ENCODE measurements at places on chromosomes 2 and 18.

- DNase-seq = no peak
Measured at GRCh38 chr2:231910771-231911170, 15.4 kb downstream of the NPPC start.

DNA sequence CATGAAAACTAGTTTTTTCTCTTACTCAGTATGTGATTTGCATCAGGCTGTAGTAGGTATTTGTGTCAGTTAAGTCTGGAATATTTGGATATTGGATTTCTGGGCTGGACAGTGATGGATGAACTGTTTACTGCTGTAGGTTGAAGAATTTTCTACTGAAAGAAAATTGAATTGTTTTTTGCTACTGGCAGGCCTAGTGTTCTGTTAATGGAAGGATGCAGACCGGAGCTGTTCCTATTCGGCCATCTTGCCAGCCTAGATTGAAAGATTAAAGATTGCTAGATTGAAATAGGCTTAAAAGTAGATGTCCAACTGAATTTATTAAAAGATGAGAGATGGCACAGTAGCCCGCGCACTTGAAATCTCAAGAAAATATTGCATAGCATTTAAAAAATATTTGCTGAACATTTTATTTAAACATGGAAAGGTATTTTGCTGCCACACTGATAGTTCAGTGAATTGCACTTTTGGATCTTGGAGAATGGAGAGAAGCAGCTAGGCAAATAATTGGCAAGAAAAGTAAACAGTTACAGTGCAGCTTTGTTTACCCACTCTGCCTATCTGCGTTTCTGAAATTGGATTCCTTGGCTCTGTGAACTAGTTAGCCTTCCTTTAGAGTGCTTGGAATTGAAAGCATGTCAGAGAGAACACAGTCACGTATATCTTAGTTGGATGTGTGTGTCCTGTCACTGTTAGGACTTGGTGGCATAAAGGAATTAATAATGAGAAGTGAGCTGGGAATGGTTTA is 54.1 kb downstream of the EPB41L5 start:
- DNase-seq = no peak

DNA sequence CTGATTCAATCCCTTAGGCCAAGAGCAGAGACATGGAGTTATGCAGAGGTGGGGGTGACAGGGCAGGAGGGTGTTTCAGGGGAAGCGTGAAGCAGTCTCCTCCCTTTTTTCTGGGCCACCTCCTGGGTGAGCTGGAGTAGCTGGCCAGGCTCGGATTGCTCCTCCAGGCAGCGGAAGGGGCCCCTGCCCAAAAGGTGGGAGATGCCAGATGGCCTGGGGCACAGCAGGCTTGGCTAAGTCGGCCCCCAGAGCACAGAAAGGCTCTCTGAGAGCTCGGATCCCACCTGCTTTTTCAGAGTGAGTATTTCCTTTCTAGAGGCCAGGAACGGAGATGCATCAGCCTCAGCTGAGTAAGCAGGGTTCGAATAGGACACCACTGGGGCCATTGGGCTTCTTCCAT is 196.9 kb downstream of the ANKRD30B start:
- no peak for DNase-seq

GRCh38 chr18:35942661-35943060 is 29.8 kb upstream of the RMP24 start:
- no peak for DNase-seq

DNA sequence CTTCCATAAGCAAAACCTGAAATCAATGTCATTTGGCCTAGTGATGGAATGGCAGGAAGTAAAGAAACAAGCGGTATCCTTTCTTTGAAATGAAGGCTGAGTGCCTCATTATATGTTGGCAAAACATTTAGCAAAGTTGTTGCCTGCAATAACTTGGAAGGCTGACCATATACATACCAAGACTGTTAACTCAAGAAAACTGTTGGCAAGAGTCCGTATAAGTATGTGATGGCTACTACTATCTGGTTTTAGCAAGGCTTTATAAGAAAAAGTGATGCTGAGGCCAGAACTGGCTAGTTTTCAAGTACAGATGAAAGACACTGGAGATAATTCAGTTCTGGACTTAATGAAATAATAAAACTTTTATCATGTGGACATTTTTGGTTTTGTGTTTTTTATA is 356.2 kb downstream of the ZNF521 start:
- DNase-seq = no peak

DNA sequence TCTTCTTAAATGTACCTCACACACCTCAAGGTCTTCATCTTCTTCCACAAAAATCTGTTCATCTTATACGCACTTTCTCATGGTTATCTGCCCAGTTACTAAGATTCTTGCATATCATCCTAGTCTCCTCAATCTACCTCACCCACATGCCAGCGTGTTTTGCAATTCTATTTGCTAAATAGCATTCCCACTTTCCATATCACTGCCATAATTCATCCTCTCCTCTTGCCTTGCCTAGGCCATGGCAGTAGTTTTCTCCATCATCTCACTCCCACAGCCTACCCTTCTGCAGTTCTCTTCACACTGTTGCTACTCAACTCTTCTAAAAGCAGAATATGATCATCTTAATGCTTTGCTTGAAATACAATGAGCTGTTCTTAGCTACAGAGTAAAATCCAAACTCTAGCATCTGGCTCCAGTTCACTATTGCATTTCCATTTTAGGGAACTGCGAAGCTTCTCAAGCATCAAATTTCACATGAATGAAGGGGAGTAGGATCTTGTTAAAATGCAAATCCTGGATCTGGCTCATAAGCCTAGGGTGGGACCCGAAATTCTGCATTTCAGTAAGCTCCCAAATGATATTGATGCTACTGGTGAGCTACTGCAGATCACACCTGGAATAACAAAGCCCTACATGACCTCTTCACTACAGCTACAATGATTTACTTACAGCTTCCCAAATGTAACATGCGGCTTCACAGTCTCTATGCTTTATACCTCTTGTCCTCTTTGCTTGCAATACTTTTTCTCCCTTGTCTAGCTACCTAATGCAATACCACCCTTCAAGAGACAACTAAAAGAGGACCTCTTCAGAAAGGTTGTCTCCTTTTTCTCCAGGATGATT is 293.9 kb downstream of the SATB2 start:
- no peak for DNase-seq

DNA sequence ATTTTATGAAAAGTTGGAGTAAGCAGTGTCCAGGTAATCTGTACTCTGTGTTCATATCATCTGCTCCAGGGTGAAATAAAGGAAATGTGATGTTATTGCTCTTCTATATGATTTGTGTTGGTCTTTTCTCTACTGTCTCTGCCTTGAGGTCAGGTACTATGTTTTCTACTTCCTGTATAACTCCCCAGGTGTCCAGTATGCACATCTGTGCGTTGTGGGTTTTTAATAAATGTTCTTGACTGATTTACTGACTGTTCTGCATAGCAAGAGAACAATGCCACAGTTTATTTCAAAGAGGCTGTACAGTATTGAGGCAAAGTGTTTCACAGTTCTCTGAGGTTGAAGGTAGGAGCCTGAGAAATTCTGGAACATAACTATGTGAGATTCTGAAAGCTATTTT is 89.7 kb downstream of the BABAM2 start:
- DNase-seq = no peak

DNA sequence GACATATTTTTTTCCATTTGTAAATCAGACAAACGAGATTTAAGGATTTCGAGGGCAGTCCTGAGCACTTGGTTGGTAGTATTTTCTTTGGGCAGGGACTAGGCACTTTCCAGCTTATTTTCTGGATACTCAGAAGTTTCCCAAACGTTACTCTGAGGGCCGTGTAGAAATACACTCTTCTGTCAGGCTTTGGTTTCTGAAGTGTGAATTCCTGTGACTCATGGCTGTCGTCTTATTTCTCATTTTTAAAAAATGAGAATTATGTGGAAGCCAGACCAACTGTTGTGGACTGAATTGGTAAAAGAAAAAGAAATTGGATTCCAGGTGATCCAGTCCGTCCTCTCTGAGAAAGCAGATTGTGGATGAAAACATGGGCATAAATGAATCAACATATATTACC is 658.6 kb upstream of the FANCL start:
- no peak for DNase-seq

GRCh38 chr2:204177977-204178522 is 241.5 kb downstream of the ICOS start:
- no peak for DNase-seq

DNA sequence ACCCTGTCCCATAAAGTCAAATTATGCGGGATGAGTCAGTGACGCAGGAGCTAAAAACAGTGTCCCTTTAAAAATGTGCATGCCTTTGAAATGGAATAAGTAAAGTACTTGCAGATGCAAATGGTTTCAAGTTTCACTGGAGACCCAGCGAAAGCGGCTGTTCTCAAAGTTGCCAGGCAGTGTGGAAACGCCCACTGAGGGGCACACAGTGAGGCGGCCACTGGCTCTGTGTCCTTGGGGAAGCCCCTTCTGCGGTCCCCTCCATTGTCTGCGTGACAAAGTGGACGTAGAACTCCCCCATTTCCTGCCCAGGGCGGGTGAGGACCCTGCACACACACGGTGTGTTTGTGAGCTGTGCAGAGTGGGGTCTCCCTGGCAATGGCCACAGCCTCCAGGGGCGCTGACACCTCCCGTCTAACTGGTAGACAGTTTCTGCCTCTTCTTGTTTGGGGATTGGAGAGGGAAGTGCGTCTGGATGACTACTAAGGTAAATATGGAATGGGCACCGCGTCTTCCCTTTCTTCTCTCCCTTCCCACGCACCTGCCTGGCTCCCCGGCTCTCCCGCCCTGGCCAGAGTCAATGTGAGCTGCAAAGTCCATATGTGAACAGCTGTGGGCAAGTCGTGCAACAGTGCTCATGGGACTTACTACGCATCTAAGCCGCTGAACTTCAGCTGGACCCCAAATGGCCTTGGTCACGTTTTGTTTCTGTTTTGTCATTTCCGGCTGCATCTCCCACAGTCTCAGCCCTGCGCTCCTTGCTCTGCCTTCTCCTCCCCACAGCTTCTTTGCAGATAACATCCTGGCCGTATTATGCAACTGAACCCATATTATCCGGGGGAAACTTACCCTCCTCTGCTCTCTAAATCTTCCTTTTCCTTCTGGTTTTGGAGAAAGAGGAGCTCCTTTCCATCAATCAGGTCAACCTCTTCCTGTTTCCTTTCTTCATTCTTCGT is 33.7 kb upstream of the ZNF516 start:
- DNase-seq = no peak

DNA sequence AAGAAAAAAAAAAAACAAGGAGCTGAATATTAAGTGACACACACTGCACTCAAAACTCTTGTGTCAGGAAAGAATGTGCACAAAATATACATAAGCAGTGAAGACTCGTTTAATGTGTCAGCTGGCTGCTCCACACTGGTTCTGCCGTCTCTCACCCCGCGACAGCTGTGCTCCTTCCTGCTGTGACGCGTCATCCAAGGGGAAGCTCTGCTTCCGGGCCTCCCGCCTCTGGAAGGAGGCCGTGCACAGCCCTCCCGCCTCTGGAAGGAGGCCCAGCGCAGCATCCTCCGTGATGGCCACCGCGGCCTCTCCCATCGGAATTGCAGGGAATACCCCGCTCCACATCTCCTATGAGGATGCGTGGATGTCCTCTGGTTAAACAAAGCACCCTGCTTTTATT is 151.0 kb downstream of the HDAC4 start:
- DNase-seq = no peak

DNA sequence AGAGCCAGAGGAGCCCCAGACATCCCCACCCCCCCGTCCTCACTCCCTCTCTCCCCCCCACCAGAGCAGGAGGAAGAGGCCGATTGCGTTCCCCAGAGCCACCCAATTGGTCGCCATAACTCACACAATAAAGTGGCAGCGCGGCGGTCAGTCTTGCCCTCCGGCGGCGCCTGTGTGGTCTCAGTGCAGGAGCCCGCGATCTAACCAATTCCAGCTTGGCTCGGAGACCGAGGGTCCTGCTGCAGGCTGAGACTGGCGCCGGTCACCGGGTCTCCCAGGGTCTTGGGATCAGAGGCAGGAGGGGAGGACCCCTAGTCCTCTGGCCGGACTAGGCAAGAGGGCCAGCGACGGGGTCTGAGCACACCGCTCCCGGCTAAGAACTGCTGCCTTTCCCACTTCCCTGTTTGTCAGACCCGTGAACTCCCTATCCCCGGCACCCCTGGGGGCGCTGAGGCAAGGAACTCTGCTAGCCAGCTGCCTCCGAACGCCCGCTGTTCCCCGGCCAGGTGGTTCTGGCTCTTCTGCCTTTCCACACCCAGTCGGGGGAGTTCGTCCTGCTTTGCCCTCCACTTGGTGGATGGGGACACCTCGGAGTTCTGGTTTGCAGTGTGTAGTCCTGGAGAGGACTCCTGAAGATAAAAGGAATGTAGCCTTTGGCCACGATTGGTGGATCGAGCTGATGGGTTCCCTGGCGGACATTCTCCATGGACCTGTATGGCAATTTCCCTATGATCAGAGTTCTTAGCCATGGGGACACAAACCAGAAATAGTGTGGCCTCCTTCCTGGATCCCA is 1.0 kb upstream of the HOXD12 start:
- no peak for DNase-seq

GRCh38 chr2:213279116-213279620 is 5.1 kb upstream of the SPAG16 start:
- DNase-seq = no peak

- no peak for DNase-seq
Measured at GRCh38 chr18:25979369-25980040, 110.9 kb downstream of the SS18 start.

GRCh38 chr2:43276962-43277391 is 50.6 kb upstream of the ZFP36L2 start:
- DNase-seq = no peak

DNA sequence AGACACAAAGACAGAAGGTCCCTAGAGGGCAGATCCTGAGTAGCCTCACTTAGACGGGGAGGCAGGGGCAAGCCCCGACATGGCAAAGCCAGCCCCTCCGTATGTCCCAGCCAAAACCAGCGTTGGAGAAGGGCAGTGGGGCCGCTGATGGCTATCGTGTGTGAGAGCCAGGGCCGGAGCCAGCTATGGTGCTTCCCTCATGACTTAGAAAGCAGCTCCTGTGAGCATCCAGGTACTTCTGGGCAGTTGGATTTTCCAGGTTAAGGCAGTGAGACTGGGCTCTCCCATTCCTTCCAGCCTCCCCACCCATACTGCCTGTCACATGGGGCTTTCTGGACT is 31.2 kb upstream of the ROCK2 start:
- no peak for DNase-seq

GRCh38 chr2:135913727-135914365 is 37.6 kb upstream of the MCM6 start:
- no peak for DNase-seq

- DNase-seq = no peak
Measured at GRCh38 chr2:196233021-196233804, 61.8 kb upstream of the STK17B start.

Measured in SIG-M5 (cell line).